DMS153 (cell line): ENCODE measurements at places on chromosomes 7 and 10.

- DNase-seq = no peak
These were observed 241.9 kb upstream of the SLC26A5 start for GRCh38 chr7:103687951-103688350.

GRCh38 chr10:36256166-36256565, 614.1 kb upstream of the FZD8 start:
- DNase-seq = no peak

DNA sequence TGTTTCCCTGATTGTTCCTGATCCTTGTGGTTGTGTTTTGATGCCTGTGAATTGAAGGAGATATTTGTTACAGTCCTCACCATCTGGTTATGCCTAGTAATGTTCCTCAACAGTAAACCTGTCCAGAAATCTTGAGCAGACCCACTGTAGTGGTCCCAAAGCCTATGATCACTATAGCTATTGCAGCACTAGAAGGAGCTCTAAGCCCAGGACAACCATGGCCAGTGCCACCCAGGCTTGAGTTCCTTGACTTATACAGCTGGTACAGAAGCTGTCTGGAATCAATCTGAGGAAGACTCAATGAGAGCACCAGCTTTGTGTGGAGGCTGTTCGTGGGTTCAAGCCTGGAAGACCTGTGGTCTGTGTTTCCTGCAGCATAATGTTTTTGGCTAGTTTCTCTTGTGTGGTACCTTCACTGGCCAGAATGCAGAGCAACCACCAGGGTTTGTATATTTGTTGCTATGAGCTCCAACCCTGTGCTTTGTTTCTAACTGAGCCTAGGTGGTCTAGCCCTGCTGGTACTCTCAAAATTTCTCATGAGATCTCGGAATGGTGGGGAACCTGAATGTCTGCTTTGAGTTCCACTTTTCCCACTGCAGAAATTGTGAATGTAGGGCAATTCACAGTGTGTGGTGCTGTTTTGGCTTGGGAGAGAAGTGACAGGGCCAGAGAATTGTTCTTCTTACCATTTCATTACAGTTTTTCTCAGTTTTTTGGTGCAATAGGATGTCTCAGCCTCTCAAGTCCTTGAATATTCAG, 355.2 kb downstream of the SUGCT start:
- no peak for DNase-seq

DNA sequence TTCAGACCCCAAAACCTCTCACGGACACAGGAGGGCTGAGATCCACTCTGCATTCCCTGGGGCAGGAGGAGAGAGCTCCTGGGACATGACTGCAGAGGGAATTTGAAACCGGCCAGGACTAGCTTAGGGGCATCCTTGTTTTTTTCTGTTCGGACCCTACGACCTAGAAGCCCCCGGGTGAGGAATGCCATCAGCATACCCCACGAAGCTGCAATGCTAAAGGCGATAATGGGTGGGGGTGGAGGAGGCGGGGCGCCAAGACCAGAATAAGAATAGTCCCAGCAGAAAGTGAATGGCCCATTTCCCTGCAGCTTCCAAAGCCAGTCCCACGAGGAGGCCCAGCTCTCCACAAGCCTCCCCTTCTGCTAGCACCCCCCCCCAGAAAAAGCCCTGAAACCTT, 4.0 kb downstream of the PDGFA start:
- no peak for DNase-seq

DNA sequence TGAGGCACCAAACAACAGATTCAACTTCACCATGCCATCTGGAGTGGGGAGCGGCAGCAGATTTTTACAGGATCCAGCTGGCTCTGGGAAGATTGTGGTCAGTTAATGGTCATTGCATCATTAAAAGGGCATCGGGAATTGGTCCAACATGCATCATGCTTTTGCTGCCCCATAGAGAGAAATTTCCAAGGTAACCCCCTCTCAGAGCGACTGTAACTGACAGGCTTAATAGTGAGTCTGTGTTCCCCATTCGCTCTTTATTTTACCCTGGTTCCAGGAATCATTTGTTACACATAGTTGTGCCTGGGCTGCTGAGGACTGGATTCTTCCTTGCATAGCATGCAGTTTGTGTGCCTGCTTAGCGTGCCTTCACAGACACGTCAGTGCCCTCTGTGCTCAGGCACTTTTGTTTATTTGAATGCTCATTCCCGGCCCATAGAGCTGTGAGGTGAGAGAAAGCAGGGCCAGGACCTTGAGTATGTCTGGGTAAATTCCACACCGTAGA, 49.9 kb downstream of the CDHR3 start:
- DNase-seq = no peak

GRCh38 chr7:2800931-2801688, 43.0 kb downstream of the GNA12 start:
- DNase-seq = no peak

GRCh38 chr10:99161165-99161564, 74.5 kb downstream of the HPSE2 start:
- DNase-seq = no peak

GRCh38 chr7:151896486-151896885, 19.6 kb upstream of the PRKAG2 start:
- DNase-seq = no peak

DNA sequence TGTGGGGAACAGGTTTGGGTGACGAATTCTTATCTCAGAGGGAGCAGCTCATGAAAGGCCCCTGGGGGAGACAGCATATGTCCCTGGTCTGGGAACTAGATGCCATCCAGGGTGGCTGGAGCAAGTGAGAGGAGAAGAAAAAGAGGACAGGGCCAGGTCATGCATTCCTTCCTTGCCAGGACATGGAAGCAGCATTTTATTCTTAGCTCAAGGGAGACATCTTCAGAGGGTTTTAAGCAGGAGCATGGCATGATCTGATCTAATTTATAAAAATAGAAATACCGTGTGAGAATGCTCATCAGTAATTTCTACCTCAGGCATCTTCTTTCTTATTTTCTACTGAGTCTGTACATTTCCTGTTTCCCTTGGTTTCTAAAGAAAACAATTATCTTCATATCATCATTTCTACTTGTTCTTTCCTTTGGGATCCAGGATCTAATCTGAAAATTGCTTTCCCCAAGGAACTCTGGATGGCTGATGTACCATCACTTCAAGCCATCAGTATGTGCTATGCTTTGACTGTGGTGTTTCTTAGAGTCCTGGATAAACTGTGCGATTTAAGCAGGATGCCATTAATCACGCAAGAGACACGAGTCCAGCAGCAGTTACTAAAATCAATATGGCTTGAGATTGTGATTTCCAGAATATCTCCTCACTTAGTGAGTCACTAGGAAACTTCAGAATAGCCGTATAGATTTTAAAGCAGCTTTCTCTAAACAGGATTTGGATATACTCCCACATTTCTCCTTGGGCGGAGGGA, 386.2 kb downstream of the GALNT17 start:
- no peak for DNase-seq

GRCh38 chr10:124802313-124802675, 675 bp downstream of the ABRAXAS2 start:
- DNase-seq = no peak

- no peak for DNase-seq
These were observed 67.7 kb upstream of the TMEM72 start for GRCh38 chr10:44843484-44843883.

GRCh38 chr7:112407261-112407660, 43.0 kb upstream of the IFRD1 start:
- no peak for DNase-seq

DNA sequence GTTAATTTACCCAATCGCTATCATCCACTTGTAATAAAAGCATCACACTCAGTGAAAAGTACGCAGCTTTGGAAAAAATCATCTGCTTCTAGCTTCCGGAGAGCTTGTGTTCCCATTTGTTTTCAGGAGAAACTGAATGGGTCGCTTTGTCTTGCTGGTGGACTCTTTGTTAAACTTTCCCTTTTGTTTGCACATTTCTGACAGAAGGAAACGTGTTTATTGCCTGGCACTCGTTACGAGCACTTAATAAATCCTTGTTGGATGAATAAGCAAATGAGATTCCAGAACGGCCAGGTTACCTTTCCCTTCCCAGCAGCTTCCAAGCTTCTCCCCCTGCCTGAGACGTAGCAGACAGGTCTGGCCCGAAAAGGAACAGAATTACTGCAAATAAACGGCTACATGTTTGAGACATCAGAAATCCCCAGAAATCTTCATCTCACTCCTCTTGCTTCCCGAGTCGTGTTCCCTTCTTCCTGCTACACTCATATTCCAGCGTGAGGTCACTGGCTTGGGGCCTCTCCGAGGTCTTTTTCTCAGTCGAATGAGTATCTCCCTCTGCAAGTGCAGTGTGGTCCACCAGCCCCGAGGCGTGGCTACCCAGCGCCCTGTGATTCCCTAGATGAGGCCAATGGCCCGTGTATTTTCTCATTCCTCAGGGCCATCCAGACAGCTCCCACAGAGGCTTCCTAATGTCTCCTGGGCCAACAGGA, 167.2 kb downstream of the FRMD4A start:
- DNase-seq = no peak

DNA sequence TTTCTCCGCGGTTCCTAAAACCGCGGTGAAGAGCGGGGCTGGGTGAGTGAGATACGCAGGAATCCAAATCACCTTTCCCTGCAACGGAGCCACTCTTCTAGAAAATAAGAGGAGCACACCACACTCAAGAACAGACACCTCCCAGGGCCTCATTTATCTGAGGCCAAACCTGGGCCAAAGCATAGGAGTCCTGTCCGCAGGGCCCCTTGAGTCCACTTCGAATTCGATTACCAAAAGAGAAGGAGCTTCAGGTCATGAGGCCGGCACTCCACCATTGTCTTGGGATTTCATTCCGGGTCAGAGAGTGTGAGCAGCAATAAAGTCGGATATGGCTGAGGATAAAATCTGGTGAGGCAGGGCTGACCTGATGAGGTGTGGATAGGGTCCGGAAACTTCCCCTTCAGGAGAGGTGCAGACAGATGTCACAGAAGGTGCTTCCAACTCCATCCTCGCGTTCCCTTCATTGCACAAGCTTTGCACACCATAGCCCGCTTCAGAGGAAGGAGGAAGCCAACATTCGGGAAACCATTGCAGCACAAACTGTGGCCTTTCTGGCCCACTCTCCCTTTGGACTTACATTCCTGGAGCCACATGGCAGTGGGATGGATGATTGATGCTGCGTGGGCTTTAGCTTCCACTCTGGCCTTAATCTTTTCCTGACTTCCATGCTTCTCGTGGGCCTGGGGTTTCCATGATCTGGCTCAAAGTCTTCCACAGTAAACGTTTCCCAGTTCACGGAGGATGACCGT, 27.2 kb upstream of the ZNF273 start:
- no peak for DNase-seq
